CD8-positive, alpha-beta memory T cell (primary cell): ENCODE measurements at places on chromosomes 11 and 22. TPM values are rescaled to one million over a fixed set of nuclear protein-coding genes. Genes with fewer than 3 reads are reported as not detected.

DNA sequence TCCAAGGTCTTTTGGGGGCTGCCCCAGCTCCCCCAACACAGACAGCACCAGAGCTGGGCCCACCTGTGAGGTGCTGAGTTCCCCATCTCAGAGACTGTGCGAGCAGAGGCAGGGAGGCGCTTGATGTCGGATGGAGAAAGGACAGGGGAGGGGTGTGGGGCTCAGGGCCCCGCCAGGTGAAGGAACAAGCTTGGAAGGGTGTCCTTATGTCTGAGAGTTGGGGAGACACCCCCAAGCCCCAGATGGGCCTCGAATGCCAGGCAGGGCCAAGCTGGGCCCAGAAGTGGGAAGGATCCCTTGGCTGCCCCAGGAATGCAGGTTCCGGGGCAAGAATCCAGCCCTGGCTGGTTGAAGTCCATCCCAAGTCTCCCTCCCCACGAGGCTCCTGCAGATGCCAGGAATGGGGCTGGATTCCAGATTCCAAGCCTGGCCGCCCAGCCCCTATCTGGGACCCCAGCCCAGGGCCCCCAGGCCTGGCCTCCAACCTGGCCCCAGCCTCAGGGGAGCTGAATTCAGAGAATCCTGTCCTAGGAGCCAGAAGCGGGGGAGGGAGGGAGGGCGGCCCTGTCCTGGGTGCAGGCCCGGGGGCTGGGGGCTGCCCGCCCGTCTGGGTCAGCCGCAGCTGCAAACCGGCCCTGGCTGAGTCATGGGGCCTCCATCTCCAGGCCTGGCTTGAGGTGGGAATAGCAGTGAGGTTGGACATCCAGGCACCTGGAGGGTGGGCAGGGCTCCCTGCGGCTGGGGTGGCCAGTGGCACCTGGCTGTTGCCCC lies 50.9 kb downstream of the CDKN1C start:
- no peak overlapping the region for H3K27ac ChIP-seq
- no peaks in the 10 kb centered on the region for H3K27me3 ChIP-seq
- H3K36me3 ChIP-seq = no peaks in the 10 kb centered on the region
- no peak overlapping the region for H3K4me3 ChIP-seq
- no peaks in the 10 kb centered on the region for H3K4me1 ChIP-seq

- H3K27me3 ChIP-seq = no peaks in the 10 kb centered on the region
- no peak overlapping the region for H3K27ac ChIP-seq
- H3K4me3 ChIP-seq = no peak overlapping the region
- H3K4me1 ChIP-seq = peaks cover 21% of the 10 kb centered on the region
- H3K36me3 ChIP-seq = no peaks in the 10 kb centered on the region
Observed at GRCh38 chr11:75560644-75561043, 1.4 kb upstream of the SERPINH1 start.

- DNase-seq = no peak
- H3K36me3 ChIP-seq = no peaks in the 10 kb centered on the region
- no peak overlapping the region for H3K4me3 ChIP-seq
- no peaks in the 10 kb centered on the region for H3K4me1 ChIP-seq
- H3K27ac ChIP-seq = no peak overlapping the region
Observed at GRCh38 chr11:15282754-15283153, 168.0 kb downstream of the INSC start.

GRCh38 chr22:30396871-30397655 lies at the start of gene SEC14L2:
TSS of gene SEC14L2 (plus strand) at chr22:30397018. CDS start at chr22:30397117, 99 bp downstream.
- H3K4me3 ChIP-seq = peak within 1 kb of the TSS; percentile 24
- H3K36me3 ChIP-seq = no peaks in the 10 kb centered on the region
- no peak within 1 kb of the TSS for H3K27ac ChIP-seq
- DNase-seq = peak; percentile 39

DNA sequence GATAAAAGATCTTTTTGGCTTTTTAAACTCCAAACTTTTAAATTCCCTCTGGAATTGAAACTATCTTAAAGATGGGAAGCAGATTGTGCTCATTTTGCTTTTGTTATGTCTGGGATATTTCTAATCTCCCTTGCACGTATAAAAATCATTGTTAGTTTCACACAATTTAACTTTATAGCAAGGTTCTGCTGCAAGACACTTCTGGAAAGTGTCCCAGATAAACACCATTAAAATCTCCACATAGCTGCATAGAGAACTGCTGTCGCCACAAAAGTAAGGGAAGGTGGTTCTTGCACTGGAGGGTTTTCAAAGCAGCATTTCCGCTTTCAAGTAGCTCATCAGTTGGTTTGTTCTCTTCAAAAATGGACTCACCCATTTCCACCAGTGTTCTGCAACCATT lies 11.8 kb downstream of the PTS start:
- no peaks in the 10 kb centered on the region for H3K4me1 ChIP-seq
- H3K27ac ChIP-seq = no peak overlapping the region
- H3K36me3 ChIP-seq = peaks cover 26% of the 10 kb centered on the region
- DNase-seq = no peak
- H3K27me3 ChIP-seq = no peaks in the 10 kb centered on the region

GRCh38 chr22:29209624-29209929 lies 3.9 kb downstream of the EMID1 start:
- no peak overlapping the region for H3K4me3 ChIP-seq
- H3K27ac ChIP-seq = no peak overlapping the region
- no peak for DNase-seq
- H3K4me1 ChIP-seq = no peaks in the 10 kb centered on the region
- no peaks in the 10 kb centered on the region for H3K36me3 ChIP-seq
- no peaks in the 10 kb centered on the region for H3K27me3 ChIP-seq

GRCh38 chr22:39205344-39206021 lies 39.3 kb downstream of the PDGFB start:
- H3K36me3 ChIP-seq = no peaks in the 10 kb centered on the region
- H3K27ac ChIP-seq = no peak overlapping the region
- no peaks in the 10 kb centered on the region for H3K4me1 ChIP-seq
- H3K4me3 ChIP-seq = no peak overlapping the region
- no peak for DNase-seq
- H3K27me3 ChIP-seq = no peaks in the 10 kb centered on the region

DNA sequence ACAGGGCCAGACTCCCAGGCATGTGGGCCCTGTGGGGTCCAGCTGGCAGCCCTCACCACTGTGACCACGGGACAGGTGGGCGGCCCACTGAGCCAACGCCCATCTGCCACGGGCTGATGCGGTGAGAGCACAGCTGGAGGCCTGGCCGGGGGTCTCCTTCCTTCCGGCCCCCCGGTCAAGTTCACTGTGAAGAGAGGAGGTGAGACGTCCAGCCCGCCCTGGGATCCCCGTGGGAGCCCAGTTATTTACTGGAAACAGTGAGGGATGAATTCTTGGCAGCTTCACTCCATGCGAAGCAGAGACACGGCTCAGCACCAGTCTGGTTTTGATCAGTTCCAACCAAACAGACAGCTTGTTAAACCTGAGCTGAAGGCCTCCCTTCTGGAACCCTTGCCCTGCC lies 38.7 kb downstream of the WNT11 start:
- DNase-seq = no peak
- H3K27ac ChIP-seq = no peak overlapping the region
- H3K36me3 ChIP-seq = no peaks in the 10 kb centered on the region
- no peaks in the 10 kb centered on the region for H3K27me3 ChIP-seq

- DNase-seq = peak; percentile 40
- no peak overlapping the region for H3K27ac ChIP-seq
- no peaks in the 10 kb centered on the region for H3K36me3 ChIP-seq
- H3K4me1 ChIP-seq = no peaks in the 10 kb centered on the region
- H3K27me3 ChIP-seq = no peaks in the 10 kb centered on the region
- no peak overlapping the region for H3K4me3 ChIP-seq
Observed at GRCh38 chr22:22342697-22343580, 98.4 kb downstream of the VPREB1 start.

GRCh38 chr11:112634551-112634950 lies 326.7 kb upstream of the NCAM1 start:
- no peak overlapping the region for H3K4me3 ChIP-seq
- H3K36me3 ChIP-seq = no peaks in the 10 kb centered on the region
- no peak overlapping the region for H3K27ac ChIP-seq
- H3K4me1 ChIP-seq = no peaks in the 10 kb centered on the region

DNA sequence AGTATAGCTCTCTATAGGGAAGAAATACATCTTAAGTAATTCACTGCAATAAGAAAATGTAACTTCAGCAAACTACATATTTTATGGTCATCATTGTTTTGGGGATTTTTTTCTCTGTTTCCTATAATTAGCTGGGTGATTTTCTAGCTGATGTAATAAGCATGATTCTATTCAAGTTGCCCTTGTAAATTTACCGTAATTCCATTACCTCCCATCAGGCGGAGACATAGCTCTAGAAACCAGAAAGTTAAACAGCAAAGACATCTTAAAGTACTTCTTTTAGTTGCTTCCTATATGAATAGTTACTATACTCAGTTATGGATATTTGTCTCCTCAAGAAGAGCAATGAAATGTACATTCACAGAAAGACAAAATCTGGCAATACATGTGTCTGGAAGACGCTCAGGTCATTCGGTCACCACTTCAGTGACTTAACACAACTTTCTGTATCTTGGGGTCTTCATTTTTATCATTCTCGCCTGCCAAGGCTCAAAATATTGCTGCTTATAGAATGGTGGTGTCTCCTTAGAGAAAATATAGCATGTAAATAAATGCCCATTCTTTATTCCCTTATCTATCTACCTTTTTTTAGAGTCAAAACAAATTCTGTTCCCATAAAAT lies 239.9 kb upstream of the ZC3H12C start:
- H3K4me3 ChIP-seq = no peak overlapping the region
- no peaks in the 10 kb centered on the region for H3K4me1 ChIP-seq
- no peaks in the 10 kb centered on the region for H3K27me3 ChIP-seq
- H3K27ac ChIP-seq = no peak overlapping the region
- no peaks in the 10 kb centered on the region for H3K36me3 ChIP-seq

GRCh38 chr11:130089674-130090073 lies 20.0 kb downstream of the APLP2 start:
- H3K27ac ChIP-seq = no peak overlapping the region
- no peak overlapping the region for H3K4me3 ChIP-seq
- H3K36me3 ChIP-seq = no peaks in the 10 kb centered on the region
- no peaks in the 10 kb centered on the region for H3K4me1 ChIP-seq

GRCh38 chr11:129374993-129375750 lies 476 bp upstream of the BARX2 start:
- no peaks in the 10 kb centered on the region for H3K4me1 ChIP-seq
- no peak for DNase-seq

GRCh38 chr11:107587306-107587979 lies 3.5 kb upstream of the ELMOD1 start:
- DNase-seq = no peak
- H3K27me3 ChIP-seq = peaks cover 23% of the 10 kb centered on the region
- no peaks in the 10 kb centered on the region for H3K36me3 ChIP-seq
- peaks cover 9% of the 10 kb centered on the region for H3K4me1 ChIP-seq
- no peak overlapping the region for H3K4me3 ChIP-seq

GRCh38 chr11:33588056-33588455 lies 112.6 kb downstream of the C11orf91 start:
- H3K27me3 ChIP-seq = no peaks in the 10 kb centered on the region
- H3K4me3 ChIP-seq = no peak overlapping the region
- no peak for DNase-seq
- H3K27ac ChIP-seq = no peak overlapping the region

GRCh38 chr11:64747961-64748665 lies 4.2 kb upstream of the RASGRP2 start:
- peaks cover 23% of the 10 kb centered on the region for H3K4me1 ChIP-seq
- no peak overlapping the region for H3K4me3 ChIP-seq
- no peak overlapping the region for H3K27ac ChIP-seq
- DNase-seq = no peak

DNA sequence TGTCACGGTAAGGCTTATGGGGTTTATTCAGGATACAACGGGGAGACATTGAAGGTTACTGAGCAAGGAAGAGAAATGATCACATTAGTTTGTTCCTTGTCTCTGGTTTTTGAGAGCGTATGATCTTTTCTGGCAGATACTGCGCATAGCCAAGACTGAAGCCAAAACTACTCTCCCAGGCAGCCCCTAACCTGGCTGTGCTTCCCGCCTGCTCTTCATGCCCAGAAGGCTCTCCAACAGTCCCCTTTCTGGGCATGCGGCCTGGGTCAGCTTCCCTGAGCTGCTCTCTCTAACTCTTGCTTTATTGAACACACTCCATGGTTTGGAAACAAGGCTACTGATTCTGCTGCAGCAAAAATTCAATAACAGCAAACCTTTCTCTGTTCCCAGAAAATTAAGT lies 306.6 kb downstream of the BUD13 start:
- H3K4me1 ChIP-seq = no peaks in the 10 kb centered on the region
- no peak overlapping the region for H3K4me3 ChIP-seq
- DNase-seq = no peak
- H3K36me3 ChIP-seq = no peaks in the 10 kb centered on the region
- H3K27ac ChIP-seq = no peak overlapping the region

DNA sequence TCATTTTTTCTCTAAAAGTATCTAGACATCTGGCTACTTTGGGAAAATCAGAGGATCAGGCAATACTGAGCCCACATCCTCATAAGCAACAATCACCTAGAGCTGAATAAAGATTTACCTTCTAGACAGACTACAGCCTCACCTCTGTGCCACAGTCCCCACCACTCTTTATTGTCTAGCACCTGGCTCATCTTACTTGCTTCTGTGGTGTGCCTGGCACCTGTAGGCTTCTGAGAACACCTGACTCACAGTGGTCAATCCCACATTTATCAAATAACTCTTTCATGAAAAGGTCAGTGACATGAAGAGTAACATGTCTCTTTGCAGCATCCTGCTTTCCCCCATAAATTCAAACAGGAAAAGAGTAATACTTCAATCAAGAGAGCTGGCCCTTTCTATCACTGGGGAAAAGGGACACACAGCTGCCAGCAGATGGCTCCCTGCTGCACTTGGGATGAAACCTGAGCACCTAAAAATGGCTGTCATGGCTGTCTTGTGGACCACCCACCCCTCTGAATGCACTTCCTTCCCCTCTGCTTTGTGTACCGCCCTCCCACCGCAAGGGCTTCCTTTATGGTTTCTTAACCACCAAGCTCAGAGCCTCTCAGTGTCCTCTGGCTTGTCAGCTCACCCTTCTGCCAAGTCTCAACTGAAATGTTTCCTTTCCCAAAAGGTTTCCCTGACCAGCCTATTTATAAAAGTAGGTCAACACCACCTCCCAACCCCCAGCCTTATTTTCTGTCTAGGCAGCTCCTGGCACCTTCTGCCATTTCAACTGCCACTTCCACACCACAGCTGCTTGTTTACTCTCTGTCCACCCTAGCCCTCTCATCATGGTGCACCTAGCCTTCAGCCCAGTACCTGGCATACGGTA lies 9.3 kb downstream of the TFIP11 start:
- peaks cover 20% of the 10 kb centered on the region for H3K4me1 ChIP-seq
- H3K27me3 ChIP-seq = no peaks in the 10 kb centered on the region
- H3K27ac ChIP-seq = peak overlapping the region; percentile 27
- H3K4me3 ChIP-seq = no peak overlapping the region

GRCh38 chr11:108790501-108791299 lies 125.8 kb downstream of the DDX10 start:
- no peak overlapping the region for H3K27ac ChIP-seq
- no peaks in the 10 kb centered on the region for H3K27me3 ChIP-seq
- no peaks in the 10 kb centered on the region for H3K36me3 ChIP-seq
- H3K4me1 ChIP-seq = no peaks in the 10 kb centered on the region

DNA sequence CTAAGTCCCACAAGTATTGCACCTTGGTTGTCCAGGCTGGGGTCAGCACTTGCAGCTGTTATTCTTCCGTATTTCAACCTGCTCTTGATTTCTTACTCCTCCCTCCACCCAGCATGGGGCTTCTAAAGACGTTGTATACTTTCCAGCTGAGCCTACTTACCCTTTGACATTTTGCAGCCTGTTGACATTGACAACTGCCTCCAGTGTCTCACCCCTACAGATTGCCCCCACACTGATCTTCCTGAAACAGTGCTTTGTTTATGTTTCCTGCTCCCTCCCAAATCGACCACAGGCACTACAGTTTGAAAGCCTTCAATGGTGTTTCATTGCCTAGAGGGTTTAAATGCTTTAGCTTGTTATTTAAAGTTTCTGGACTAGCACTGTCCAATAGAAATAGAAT lies 56.6 kb downstream of the FAM83F start:
- H3K4me1 ChIP-seq = peaks cover 70% of the 10 kb centered on the region
- peak; percentile 16 for DNase-seq
- H3K27me3 ChIP-seq = no peaks in the 10 kb centered on the region
- H3K4me3 ChIP-seq = peak overlapping the region; percentile 32

The TRIM49D2 gene
- not detected for total RNA-seq

The OR5B21 gene
- total RNA-seq = 0.55 TPM

The LDLRAD3 gene
- 0.09 TPM for total RNA-seq

The KRTAP5-7 gene
- not detected for total RNA-seq

The CYB561A3 gene
- total RNA-seq = 53.0 TPM
